ENCODE measurements at places on chromosomes 1 and 21. TPM values are rescaled to one million over a fixed set of nuclear protein-coding genes. Genes with fewer than 3 reads are reported as not detected.

Gene ATP6V1G3
- not detected for total RNA-seq

Gene IFI44L
- 1.2 TPM for total RNA-seq

Gene ADAMTS4
- 3.6 TPM for total RNA-seq

Gene SPRR3
- not detected for total RNA-seq

Gene PRKAA2
- 1.2 TPM for total RNA-seq

Gene OR2M7
- not detected for total RNA-seq

Gene MTARC1
- 1.7 TPM for total RNA-seq

Gene CACNA1S
- total RNA-seq = not detected

Gene DNAJC16
- 7.2 TPM for total RNA-seq

Gene LCE4A
- total RNA-seq = not detected

Gene KIF21B
- total RNA-seq = 3.3 TPM

Gene SLC37A1
- 0.74 TPM for total RNA-seq

Gene C2CD2
- 5.7 TPM for total RNA-seq

Gene C1QA
- total RNA-seq = not detected

Gene DUSP23
- total RNA-seq = 36.5 TPM

Gene MAP3K21
- total RNA-seq = 0.89 TPM

Gene TCHH
- not detected for total RNA-seq

Gene CRP
- total RNA-seq = not detected

Gene FCGR2B
- total RNA-seq = not detected

Gene S100A14
- not detected for total RNA-seq

Gene PEAR1
- total RNA-seq = 24.0 TPM

Gene STUM
- total RNA-seq = not detected

Gene LRRN2
- not detected for total RNA-seq

Gene MAN1C1
- total RNA-seq = 1.0 TPM

Gene PLA2G2C
- total RNA-seq = not detected

Gene RGS1
- not detected for total RNA-seq

Gene PADI6
- total RNA-seq = not detected

Gene NPHS2
- total RNA-seq = not detected

Gene TGFB2
- total RNA-seq = 0.84 TPM

Gene PARK7
- total RNA-seq = 253 TPM

Gene TIMM17A
- 51.6 TPM for total RNA-seq

Gene XCL2
- not detected for total RNA-seq

Gene ITGB2
- total RNA-seq = 0.34 TPM

Gene ITLN2
- not detected for total RNA-seq

Gene HSPB7
- 0.89 TPM for total RNA-seq

Gene DCST1
- total RNA-seq = not detected

Gene JTB
- total RNA-seq = 240 TPM

Gene CDK18
- 0.15 TPM for total RNA-seq

Gene HSF2BP
- 0.45 TPM for total RNA-seq

Gene OR2T4
- not detected for total RNA-seq

Gene C4BPA
- not detected for total RNA-seq

Gene CD52
- not detected for total RNA-seq

Gene ANXA9
- 0.30 TPM for total RNA-seq

Gene ZBTB8A
- total RNA-seq = 3.0 TPM

Gene RNF207
- 13.1 TPM for total RNA-seq

Gene AKNAD1
- not detected for total RNA-seq

Gene OR6N1
- total RNA-seq = not detected

Gene TFF3
- not detected for total RNA-seq

Gene APOBEC4
- total RNA-seq = not detected

Gene DCDC2B
- not detected for total RNA-seq

Gene SV2A
- 27.5 TPM for total RNA-seq

All from bronchus fibroblast of lung (primary cell).